ENCODE measurements at places on chromosomes 16 and 17.

GRCh38 chr16:11613381-11614303 lies 26.9 kb upstream of the LITAF start:
- DNase-seq, result no peak

DNA sequence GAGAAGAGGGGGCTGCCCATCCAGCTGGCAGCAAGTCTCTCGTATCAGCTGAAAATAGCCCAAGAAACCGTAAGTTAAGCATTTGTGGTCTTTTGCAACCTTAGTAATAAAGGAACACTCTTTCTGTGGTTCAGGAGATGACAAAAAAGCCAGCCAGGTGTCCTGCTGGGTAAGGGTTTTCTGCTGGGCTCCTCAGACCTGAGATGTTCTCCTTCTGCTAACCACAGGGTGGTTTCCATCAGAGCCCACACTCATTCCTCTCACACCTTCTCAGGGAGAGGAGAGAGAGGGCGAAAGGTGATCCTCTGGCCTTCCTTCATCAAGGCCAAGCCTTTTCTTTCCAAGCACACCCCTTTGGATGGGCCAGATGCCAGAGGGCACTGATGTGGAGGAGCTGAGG lies 70.7 kb downstream of the TEX14 start:
- DNase-seq, result no peak

DNA sequence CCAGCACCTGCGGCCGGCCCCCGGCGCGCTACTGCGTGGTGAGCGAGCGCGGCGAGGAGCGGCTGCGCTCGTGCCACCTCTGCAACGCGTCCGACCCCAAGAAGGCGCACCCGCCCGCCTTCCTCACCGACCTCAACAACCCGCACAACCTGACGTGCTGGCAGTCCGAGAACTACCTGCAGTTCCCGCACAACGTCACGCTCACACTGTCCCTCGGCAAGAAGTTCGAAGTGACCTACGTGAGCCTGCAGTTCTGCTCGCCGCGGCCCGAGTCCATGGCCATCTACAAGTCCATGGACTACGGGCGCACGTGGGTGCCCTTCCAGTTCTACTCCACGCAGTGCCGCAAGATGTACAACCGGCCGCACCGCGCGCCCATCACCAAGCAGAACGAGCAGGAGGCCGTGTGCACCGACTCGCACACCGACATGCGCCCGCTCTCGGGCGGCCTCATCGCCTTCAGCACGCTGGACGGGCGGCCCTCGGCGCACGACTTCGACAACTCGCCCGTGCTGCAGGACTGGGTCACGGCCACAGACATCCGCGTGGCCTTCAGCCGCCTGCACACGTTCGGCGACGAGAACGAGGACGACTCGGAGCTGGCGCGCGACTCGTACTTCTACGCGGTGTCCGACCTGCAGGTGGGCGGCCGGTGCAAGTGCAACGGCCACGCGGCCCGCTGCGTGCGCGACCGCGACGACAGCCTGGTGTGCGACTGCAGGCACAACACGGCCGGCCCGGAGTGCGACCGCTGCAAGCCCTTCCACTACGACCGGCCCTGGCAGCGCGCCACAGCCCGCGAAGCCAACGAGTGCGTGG lies 1.5 kb downstream of the NTN1 start:
- DNase-seq, result peak; percentile 30

DNA sequence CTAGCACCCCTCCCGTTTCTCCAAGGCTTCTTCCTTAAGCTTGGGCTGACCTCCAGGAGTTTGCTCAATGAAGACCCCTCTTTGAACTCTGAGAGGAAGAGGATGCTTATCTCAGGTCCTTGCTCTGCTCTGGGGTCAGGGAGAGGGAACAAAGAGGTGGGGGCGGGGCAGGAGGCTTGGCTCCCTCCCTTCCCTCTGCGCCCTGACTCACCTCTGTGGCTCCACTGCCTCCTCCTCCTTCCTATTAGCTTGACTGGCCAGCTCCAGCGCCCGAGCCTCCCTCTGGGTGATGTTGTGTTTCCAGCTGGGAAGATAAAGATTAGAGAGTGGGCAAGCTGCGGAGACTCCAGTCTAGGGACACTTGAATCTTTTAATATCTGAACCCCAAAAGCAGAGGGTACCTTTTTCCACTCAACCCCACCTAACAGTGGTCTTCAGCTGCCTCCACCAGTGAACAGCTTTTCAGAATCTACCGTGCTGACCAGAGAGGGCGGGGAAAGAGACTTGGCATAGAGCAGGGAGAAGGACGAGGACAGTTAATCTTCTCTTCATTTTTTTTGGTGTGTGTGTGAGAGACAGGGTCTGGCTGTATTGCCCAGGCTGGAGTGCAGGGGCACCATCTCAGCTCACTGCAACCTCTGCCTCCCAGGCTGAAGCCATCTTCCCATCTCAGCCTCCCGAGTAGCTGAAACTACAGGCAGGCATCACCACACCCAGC lies 6.7 kb downstream of the GIP start:
- DNase-seq, result no peak

DNA sequence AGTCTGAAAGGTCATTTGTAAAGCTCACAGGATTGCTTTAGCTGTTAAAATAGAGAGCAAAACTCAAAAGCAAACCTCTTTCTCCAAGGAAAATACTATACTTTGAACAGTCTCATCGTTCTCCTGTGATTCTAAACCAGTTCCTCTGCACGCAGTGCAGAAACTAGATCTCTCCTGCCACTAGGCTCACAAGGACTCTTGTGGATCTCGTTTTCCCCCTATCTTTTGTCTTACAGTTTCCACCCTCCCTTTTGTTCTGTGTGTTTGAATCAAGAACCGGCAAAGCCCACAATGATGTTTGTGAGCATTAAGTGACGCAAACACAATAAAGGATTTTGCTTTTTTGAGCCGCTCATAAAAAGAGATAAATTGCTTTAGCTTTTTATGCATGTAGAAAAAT lies 1103.5 kb upstream of the RBFOX1 start:
- DNase-seq, result no peak

- DNase-seq, result no peak
These were observed 79.6 kb upstream of the LHX1 start for GRCh38 chr17:36857698-36858097.

DNA sequence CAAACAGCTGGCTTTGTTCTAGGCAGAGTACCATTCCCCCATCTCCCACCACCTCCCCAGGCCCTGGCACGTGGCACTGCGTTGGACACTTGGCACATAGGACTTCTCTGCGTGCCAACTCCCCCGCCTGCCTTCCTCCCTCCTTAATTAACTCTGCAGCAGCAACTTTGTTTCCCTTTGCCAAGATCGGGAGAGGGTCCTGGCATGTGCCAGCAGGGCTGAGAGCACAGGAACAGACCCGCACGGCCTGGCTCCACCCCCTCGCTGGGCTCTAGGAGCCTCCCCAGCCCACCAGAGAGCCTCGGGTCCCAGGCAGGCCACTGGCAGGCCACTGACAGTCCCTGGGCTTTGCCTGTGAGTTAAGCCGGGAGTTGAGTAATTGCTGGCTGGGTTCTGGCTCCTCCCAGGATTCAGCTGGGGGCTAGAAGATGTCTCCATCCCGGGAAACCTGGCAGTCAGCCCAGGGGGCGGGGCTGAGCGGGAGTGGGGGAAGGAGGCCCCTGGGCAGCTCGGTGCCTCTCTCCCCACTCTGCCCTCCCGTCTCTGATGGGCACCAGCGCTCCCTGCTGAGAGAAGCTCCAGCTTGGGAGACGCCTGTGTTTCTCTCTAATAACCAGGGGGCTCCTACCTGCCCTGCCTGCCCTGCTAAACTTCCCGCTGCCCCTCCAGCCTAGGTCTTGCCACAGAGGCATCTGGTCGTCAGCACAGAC lies 224.0 kb upstream of the TNRC6C start:
- peak; percentile 12 for DNase-seq

DNA sequence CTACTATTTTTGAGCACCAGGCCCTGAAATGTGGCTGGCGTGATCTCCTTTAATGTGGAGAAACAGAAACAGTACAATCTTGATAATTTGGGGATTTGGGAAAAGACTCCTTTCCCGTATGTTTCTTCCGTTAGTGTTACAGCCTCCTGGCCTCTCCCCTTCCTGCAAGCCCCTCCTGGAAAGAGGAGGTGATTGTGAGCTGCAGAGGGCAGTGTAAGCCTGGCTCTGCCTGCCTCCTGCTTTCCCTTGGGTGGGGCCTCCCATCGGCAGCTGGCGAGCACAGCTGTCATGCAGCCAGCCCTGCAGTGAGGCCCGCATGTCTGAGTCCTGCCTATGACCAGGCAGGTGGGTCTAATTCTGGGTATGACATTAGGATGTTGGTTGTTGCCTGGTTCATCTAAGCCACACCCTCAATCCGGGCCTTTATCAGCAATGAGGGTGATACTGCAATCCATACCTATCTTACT lies 48.7 kb upstream of the WSB1 start:
- no peak for DNase-seq

DNA sequence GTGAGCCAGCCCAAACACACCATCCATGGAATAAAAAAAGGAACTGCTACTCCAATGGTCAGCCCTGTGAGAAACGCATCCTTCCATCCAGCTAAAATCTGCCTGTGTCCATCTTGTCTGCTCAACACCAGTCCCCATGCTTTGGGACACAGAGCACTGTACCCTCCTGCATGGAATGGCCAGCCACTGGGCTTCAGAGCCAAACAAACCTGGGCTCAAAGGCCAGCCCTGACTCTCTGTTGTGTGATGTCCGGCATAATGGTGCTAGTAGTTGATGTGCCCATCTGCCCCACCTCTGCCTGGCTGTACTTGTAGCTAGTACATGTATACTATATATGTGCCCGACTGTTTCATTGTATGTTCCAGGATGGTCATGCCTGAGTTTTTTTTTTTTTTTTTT lies 77.6 kb upstream of the AMZ2 start:
- no peak for DNase-seq

Data from activated CD4-positive, CD25-positive, alpha-beta regulatory T cell treated with anti-CD3 and anti-CD28 coated beads, Interleukin-2, amount 50 U/mL, for 72 hours (primary cell).